ENCODE measurements at places on chromosomes 3 and 15.

GRCh38 chr15:57534281-57534680 is 57.4 kb upstream of the MYZAP start:
- DNase-seq, result peak; percentile 70

GRCh38 chr15:36722555-36722954 is 143.1 kb downstream of the CDIN1 start:
- no peak for DNase-seq

GRCh38 chr3:67699882-67700281 is 45.5 kb upstream of the SUCLG2 start:
- DNase-seq, result no peak

GRCh38 chr15:66356359-66357236 is at the start of gene TIPIN:
TSS of gene TIPIN (minus strand) at chr15:66356685. CDS start at chr15:66352947, 3,738 bp downstream.
- peak; percentile 99 for DNase-seq

- DNase-seq, result peak; percentile 90
Observed at GRCh38 chr15:40150163-40150925, 10.5 kb upstream of the BUB1B start.

- peak; percentile 55 for DNase-seq
Observed at GRCh38 chr15:72116731-72117485, 1.0 kb downstream of the MYO9A start.

GRCh38 chr3:36991923-36992805 is 767 bp downstream of the EPM2AIP1 start:
- DNase-seq, result no peak

GRCh38 chr3:94875149-94875548 is 812.3 kb downstream of the NSUN3 start:
- DNase-seq, result peak; percentile 14

GRCh38 chr3:151467069-151467468 is 6.2 kb upstream of the IGSF10 start:
- no peak for DNase-seq

GRCh38 chr3:183527428-183528379 is 27.8 kb downstream of the KLHL6 start:
- no peak for DNase-seq

DNA sequence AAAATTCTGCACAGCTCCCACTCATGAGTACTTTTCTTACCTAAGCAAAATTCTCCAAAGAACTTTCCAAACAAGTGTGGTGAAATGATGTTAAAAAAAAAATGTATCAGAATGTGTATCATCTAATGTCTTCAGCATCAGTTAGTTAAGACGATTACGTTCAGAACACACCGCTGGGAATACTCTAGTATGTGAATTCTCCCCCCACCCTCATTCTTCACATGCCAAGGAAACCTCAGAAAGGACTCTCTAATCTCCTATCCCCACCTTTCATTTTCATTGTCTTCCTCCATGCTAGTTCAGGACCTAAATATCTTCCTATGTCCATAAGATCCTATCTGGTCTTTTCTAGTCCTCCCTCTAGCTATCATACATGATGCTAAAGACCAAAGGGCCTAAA is 457.4 kb downstream of the SHQ1 start:
- DNase-seq, result no peak

All from NCI-H69 (cell line).